NCI-H2081 (cell line): ENCODE measurements at places on chromosomes 12 and 14.

- DNase-seq = no peak
Observed at GRCh38 chr12:12439636-12440035, 82.8 kb downstream of the BORCS5 start.

DNA sequence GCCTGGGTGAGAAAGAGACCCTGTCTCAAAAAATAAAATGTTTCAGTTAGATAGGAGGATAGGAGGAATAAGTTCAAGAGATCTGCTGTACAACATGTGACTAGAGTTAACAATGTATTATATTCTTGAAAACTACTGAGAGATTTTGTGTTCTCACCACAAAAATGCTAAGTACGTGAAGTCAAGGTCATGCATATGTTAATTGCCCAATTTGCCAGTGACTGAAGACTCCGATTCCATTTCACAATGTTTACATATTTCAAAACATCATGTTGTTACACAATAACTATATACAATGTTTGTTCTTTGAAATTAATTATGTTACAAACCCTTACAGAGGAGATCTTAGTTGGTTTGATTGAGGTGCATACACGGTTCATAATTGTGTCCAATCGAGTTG is 52.1 kb downstream of the SLC15A4 start:
- no peak for DNase-seq

- DNase-seq = no peak
Observed at GRCh38 chr12:10247436-10248058, 34.9 kb downstream of the GABARAPL1 start.

DNA sequence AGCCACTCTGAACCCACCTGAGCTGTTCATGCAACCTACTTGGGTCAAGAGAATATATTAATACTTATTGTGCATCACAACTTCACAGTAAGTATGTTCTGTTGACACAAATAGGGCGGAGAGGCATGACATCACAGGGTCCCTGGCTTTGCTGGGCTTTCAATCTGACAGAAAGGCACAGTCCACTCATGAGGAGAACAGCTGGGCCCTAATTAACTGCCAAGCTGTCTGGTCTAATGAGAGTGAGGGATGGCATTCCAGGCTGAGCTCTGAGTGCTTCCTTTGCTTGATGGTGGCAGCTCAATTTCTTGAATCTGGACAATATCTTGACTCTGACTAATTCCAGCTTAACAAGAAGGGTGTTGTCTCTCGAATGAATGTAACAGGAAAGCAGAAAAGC is 2.0 kb downstream of the EFCAB11 start:
- DNase-seq = no peak

- no peak for DNase-seq
Observed at GRCh38 chr12:65147312-65147905, 22.0 kb upstream of the LEMD3 start.

DNA sequence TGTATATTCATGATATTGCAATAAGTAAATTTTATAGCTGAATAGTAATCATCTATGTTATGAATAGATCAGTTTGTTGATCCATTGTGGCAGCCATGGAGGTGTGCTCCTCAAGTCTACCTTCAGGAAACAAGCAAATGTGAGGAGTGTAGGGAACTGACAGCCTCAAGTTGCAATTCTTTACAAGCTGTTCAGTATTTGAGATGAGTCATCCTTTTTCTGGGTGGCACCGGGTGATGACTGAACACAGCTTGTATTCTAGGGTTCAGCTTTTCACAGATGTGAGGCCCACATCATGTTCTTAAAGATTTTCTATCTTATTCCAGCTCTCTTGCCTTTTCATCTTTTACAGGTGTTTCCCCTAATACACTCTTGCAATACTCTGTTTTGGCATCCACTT is 452.4 kb downstream of the KCNH5 start:
- DNase-seq = no peak

DNA sequence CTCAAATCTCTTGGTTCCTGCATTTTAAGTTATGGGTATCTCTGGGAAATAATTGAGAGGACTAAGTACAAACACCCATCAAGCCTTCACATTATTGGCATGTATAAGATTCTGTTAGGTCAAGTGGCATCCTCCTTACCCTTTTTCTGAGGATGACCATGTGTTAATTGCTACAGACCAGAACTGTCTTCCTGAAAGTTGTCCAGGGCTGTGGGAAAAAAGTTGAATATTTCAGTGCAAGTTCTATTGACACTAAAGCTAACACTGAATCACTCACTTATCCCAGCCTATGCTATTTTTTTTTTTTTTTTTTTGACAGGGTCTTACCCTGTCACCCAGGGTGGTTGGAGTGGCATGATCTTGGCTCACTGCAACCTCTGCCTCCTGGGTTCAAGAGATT is 130.1 kb upstream of the HIF1A start:
- no peak for DNase-seq

DNA sequence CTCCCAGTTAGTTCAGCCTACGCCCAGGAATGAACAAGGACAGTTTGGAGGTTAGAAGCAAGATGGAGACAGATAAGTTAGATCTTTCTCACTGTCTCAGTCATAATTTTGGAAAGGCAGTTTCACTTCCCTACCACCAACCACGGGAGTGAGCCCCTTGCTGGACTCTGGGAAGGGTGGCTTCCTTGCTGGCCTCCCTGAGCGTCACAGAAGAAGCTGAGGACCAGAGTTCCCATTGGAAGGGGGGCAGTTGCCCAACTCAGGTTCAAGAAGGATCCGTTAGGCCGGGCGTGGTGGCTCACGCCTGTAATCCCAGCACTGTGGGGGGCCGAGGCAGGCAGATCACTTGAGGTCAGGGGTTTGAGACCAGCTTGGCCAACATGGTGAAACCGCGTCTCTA is 106.2 kb upstream of the MAX start:
- DNase-seq = no peak

GRCh38 chr12:58529114-58529665 is 391.1 kb downstream of the LRIG3 start:
- no peak for DNase-seq

GRCh38 chr12:110844551-110845338 is 2.0 kb upstream of the CCDC63 start:
- DNase-seq = no peak

DNA sequence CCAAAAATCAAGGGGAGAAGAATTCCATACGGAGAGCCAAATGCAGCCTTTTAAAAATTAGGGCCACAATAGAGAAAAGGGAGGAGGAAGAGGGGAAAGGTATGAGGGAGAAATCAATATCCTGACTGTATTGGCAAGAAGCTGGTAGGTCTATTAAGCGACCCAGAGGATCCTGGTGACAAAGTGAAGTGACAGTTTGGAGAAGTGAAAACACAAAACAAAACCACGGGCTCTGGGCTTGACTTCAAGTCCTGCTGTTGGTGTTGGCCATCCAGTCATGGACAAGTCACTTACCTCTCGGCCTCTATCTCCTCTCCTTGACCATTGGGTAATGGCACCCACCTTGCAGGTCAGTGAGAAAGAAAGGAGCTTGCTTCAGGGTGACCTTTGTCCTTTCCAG is 47.0 kb upstream of the KCNA5 start:
- no peak for DNase-seq

DNA sequence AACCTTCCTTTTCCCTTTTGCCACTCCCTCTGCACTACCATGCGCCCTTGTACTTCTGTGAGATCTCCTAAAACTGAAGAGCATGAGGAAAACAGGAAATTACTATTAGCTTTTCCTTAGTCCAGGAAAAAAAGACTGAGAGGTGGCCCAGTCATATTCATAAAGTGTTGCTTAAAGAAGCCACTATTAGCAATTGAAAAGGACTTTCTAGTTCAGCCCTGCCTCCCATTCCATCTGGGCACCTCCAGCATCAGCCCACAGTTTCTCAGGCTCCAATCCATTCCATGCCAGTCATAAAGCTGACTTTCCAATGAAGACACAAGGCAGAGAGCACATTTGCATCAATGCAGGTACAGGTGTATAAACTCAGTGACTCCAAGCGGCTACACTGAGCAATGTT is 19.9 kb upstream of the AMIGO2 start:
- DNase-seq = no peak

DNA sequence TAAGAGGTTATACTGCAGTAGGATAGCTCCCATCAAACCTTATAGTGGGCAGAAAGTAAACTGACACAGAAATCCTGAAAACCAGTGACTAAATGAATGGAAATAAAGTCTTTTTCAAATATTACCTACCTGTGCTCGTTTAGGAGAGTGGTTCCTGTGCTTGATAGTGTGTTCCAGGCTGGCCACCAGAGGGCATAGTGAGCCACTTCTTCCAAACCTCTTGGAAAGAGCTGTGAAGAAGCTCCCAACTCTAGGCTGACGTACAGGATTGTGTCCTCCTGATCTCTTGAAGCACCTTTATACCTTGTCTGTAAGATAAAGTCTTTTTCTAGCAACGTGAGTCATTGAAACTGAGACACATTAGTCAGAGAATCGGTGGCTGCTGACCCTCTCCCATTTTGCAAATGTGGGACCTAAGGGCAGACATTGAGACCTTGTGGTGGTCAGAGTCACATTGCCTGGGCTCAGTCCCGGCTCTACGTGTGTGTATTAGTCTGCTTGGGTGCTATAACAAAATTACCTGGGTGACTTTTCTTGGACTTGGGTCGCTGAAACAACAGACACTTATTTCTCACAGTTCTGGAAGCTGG is 17.6 kb downstream of the TDP1 start:
- DNase-seq = peak; percentile 60

DNA sequence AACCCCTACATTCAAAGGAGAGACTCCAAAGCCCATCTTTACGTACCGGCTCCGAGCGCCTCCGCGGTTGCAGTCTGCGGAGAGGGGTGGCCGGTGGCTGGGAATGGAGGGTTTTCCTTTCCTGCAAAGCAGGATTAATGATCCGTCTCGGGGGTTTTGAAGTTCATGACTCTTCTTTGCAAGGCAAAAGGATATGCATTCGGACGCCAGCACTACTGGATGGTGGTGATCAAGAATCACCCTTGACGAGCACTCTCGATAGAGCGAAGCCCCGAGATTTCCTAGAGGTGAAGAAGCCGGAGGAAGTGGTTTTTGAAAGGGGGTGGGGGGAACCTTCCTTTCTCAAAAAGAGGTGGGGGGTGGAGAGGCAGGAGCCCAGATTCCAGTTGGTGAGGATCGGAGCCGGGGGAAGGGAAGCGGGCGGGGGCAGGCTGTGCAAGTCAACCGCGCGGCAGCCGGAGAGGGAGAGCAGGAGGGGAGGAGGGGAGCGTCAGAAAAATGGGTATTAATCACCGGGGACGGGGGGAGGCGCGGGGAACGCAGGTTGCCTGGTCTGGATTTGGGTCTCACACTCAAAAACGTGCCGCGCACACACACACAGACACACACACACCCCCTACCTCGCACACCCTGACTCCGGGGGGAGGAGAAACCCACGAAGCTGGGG is at the start of gene GRIN2B:
Gene GRIN2B (minus strand): TSS at position 307 of the 667 bp plus-strand sequence. CDS start 115,394 bp downstream, outside the sequence.
- peak; percentile 17 for DNase-seq

DNA sequence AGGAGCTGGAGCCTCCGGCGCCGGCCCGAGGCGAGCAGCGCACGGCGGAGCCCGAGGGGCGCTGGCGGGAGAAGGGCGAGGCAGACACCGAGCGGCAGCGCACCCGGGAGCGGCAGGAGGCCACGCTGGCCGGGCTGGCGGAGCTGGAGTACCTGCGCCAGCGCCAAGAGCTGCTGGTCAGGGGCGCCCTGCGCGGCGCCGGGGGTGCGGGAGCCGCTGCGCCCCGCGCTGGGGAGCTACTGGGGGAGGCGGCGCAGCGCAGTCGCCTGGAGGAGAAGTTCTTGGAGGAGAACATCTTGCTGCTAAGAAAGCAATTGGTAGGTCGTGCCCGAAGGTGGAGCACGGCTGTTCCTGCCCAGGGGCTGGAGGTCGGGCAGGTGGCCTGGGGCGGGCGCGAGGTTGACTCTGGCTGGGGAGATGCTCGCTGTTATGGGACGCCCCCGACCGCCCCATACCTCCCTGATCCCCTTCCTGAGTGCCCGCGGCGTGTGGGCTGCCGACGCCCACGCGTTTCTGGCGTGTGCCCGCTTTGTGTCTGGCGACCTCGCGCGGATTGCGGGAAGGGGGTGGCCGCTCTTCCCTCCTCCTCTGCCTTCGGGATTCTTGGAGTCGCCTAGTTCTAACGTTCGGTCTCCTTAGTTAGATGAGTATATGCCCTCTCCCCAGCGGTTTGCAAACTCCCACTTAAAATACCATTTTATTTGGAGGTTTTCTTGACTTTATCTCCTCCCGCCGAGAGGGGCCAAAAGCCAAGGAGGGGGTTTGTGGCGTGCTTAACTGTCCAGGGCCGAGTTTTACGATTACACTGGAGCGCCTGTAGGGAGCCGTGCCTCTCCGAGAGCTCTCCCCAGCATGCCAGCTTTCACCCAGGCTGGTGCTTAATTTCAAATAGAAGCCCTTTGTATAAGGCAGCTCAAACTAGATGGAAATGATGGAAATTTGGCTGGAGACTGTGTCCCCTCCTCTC is 752 bp downstream of the DACT1 start:
- DNase-seq = peak; percentile 35

GRCh38 chr12:16299403-16299802 is 21.9 kb upstream of the SLC15A5 start:
- DNase-seq = no peak

DNA sequence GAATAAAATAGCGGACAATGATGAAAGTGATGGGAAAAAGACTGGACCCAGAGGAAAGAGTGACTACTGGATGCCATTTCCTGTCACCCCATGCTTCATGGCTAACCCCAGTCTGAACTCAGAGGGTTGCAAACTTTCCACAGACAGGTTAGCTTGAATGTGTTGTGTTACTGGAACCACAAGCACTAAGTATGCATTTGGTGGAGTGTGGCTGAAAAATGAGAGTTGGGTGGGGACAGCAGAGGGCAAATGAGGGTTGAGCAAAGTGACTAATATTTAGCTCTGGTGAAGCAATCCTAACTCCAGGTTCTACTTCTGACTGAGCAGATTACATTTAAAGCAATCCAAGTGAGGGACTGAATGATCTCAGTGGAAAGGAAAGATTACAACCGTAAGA is 1.6 kb downstream of the SLC16A7 start:
- DNase-seq = peak; percentile 34

DNA sequence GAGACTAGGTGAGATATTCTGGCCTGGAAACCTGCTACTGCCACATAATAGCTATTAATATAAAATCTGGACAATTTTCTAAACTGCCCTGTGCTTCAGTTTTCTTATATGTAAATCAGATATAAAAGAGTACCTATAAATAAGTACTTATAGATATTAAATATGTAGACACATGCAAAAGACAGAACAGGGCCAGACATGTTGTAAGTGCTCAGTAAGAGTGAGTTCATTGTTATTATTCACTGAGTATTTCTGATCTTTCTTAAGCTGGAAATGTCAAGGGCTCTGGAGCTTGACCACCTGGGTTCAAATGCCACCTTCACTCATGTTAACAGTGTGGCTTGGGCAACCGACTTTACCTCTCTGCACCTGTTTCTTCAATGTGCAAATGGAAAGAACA is 179.8 kb downstream of the GALC start:
- no peak for DNase-seq

DNA sequence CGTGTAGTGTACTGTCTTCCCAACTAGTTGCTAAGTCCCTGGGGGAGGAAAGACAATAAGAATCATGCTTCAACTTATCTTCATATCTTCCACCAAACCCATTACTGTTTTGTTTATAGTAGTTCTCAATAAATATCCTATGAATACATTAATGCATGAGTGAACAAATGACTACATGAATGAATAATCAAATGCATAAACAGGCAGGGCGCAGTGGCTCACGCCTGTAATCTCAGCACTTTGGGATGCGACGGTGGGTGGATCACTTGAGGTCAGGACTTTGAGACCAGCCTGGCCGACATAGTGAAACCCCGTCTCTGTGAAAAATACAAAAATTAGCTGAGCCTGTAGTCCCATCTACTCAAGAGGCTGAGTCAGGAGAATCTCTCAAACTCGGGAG is 32.1 kb upstream of the NR2C1 start:
- DNase-seq = no peak

GRCh38 chr12:108766294-108766693 is 35.0 kb upstream of the CORO1C start:
- DNase-seq = no peak

- no peak for DNase-seq
Observed at GRCh38 chr14:89267163-89267562, 149.9 kb downstream of the FOXN3 start.
